ENCODE measurements at places on chromosomes 12 and 14.

GRCh38 chr12:64318605-64319004 is 72.0 kb downstream of the C12orf56 start:
- DNase-seq: no peak

- DNase-seq: no peak
Observed at GRCh38 chr12:91001306-91001705, 3.5 kb downstream of the EPYC start.

DNA sequence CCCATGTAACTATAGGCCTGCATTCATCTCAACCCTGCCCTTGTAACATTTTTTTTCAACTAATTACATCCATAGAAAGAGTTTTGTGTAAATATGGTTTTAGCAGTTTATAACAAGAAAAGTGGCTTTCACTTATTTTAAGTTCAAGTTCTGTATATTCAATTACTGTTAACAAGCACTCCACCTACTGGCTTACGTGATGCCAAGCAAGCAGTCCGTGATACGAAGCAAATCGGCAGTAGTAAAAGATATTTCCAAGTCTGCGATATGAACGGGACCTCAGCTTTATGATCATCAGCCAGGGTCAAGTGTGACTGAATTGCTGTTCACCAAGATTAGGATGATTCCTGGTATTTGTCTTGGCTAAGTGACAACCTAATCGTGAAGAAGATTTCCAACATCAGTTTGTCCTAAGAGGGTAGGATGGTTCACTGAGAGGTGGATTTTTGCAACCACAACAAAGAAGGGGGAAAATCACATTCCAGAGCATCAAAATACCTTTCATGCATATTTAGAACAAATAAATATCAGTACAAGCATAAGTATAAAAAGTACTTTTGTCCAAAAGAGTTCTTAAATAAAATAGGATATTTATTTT is 456.2 kb downstream of the FOXG1 start:
- DNase-seq: no peak

GRCh38 chr14:42277840-42278239 is 671.2 kb downstream of the LRFN5 start:
- DNase-seq: no peak

GRCh38 chr12:118328486-118329330 is 44.0 kb downstream of the TAOK3 start:
- DNase-seq: no peak

- DNase-seq: no peak
Observed at GRCh38 chr12:90977224-90977623, 22.2 kb upstream of the CCER1 start.

Data from stimulated activated CD4-positive, alpha-beta T cell treated with anti-CD3 and anti-CD28 coated beads, Interleukin-2, amount 100 ng/mL, for 24 hours (primary cell).